ENCODE measurements at places on chromosomes 11 and 22.

DNA sequence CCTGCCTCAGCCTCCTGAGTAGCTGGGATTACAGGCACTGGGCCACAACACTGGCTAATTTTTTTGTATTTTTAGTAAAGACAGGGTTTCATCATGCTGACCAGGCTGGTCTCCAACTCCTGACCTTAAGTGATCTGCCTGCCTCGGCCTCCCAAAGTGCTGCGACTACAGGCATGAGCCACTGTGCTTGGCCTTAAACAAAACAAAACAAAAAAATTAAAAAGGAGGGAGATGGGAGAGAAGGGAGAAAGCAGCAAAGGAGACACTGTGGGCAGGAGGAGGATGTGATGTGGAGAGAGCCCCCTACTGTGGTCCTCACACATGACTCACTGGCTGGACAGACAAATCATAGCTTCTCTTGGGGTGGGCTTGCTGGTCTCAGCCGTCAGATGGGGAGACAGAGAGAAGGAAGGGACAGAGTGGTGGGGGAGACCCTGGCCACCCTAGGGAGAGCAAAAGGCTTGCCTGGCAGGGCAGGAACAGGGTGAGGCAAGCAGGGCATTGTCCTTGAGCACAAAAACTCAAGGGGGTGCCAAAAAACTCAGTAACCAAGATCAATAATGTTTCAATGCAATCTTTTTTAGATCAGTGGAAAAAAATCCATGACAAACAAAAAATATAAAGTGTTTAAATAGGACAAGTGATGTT, 31.6 kb downstream of the TPST2 start:
- DNase-seq = no peak

DNA sequence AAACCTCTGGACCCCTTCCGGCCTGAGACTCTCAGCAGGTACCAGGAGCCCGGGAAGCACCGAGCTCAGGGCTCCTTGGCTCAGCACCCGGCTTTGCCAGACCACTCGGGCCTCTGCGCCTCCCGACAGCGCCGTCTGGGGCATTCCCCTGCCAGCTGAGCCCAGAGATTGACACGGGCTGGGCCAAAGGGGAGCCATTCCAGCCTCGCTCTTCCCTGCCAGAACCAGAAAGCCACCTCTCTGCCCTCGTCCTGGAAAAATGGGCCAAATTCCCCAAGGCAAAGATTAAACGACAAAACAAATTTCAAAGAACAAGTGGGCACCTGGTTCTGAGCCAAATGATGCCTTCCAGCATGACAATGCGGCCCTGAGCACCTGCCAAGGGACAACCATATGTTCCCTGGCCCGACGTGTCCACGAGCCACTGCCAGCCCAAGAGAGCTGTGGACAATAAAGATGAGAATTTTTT, 59.3 kb downstream of the CELSR1 start:
- no peak for DNase-seq

- DNase-seq = no peak
These were observed 59.2 kb upstream of the USP47 start for GRCh38 chr11:11782532-11783110.

DNA sequence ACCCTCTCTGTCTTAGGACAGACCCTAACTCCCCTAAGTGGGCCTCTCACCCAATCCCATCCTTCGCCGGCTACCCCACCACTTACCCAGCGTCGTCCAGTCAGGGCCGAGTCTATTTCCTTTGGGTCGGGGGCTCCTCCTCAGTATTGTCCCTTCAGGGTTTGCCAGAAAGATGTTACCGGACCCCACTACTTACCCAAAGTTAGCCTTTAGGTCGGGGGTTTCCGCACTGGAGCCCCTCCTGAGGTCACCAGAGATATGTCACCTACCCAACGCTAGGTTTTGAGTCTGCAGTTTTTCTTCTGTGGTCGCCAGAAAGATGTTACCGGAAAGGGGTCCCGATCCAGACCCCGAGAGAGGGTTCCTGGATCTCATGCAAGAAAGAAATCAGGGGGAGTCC, 17.9 kb upstream of the B4GALNT4 start:
- DNase-seq = no peak

DNA sequence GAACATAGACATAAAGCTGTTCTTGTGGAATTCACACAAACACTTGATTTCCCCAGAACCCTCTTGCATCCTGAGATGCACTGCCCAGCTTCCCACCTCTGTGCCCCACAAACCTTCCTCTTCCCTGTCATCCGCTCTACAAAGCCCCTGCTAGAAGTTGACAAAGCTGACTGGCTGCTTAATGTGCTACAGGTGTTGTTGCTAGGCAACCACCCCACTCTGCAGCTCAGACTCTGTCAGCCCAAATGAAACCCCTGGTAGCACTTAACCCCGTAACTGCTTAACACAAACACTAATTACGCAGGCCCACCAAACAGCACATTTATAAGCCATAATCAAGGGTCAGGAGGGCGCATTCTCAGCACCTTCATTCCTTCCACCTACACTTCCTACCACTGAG, 172.0 kb upstream of the CADM1 start:
- no peak for DNase-seq

DNA sequence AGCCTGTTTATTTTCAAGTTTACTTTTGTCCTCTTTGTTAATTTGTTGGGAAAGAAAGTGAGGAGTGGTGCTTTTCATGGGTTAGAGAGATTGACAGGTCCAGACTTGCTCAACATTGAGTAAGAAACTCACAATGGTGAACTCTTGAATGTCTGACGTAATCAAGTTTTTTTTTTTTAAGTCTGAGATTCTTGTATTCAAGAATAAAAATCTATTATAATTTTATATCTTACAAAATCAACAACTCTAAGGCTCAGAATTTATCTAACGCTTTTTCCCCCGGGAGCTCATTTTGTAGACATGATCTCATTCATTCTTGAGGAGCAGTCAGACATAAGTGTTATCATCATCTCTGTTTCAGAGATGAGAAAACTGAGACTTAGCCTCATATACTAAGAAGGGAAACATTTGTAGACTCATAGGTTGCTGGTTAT, 39.1 kb upstream of the SPTBN2 start:
- no peak for DNase-seq

- no peak for DNase-seq
These were observed 205.2 kb downstream of the BRD1 start for GRCh38 chr22:49622241-49623105.

GRCh38 chr11:101741061-101741460, 157.3 kb upstream of the TRPC6 start:
- DNase-seq = no peak

DNA sequence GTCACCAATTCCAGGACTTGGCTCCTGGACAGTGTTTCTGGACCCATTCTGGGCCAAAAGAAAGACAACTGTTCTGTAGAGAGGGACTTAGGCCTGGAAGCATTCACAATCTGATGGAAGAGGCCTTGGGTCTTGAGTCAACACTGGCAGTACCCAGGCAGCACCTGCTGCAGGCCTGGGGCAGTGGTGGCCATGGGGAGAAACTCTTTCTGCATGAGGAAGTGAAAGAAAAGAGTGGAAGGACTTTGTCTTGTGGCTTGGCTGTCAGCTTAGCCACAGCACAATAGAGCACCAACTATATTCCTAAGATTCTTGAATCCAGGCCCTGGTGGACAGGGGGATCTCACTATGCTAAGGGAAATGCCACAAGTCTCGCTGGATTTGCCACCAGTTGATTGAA, 70.6 kb downstream of the CTSC start:
- DNase-seq = no peak

- DNase-seq = no peak
These were observed 77.4 kb upstream of the SHANK2 start for GRCh38 chr11:71329786-71330185.

- DNase-seq = no peak
These were observed 6.0 kb downstream of the NXPE1 start for GRCh38 chr11:114553642-114554041.

GRCh38 chr11:34407121-34407813, 31.5 kb upstream of the CAT start:
- no peak for DNase-seq

GRCh38 chr11:83855237-83855636, 569.1 kb upstream of the CCDC90B start:
- no peak for DNase-seq

DNA sequence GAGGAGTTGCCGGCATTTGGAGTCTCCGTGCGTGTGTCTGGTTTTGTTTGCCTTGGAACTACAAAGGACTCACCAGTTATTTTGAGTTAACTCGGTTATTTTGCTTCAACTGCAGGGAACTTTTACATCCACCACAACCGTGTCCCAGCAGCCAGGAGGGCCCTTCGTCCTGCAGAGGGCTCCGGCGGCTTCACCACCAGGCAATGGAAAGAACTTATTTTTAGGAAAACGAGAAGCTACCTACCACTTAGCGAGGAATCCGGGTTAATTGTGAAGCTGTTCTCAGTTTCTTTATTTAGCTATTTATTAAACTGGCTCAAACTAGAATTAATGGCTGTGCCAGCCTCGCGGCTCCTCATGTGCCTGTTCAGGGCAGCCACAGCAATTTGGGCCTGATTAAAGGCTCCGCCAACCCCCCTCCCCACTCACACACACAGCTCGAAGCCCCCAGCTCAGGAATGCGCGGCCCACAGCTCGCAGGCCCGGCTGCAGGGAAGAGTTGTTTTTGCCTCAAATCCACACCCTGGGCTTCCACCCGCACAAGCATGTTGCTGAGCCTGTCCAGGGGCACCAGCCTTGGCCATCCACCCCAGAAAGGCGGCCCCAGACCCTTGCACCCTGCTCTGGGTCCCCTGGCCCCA, 55.9 kb upstream of the FGF3 start:
- DNase-seq = no peak

DNA sequence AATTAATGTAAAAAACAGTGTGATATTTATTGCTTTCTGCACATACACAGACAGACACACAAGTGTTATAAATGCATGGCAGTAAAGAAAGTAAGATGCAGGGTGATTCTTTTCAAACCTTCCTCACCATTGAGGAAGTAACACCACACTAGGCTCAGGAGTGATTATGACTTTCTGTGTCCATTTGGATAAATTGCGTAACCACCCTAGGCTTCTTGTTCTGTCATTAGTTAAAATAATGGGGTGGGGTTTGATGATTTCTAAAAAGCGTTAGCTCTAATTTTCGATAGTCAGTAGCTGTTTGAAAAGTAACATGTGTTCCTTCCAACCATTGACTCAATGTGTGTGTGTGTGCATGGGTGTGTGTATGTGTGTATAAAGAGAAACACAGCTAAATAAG, 1080.2 kb downstream of the NTM start:
- DNase-seq = no peak

DNA sequence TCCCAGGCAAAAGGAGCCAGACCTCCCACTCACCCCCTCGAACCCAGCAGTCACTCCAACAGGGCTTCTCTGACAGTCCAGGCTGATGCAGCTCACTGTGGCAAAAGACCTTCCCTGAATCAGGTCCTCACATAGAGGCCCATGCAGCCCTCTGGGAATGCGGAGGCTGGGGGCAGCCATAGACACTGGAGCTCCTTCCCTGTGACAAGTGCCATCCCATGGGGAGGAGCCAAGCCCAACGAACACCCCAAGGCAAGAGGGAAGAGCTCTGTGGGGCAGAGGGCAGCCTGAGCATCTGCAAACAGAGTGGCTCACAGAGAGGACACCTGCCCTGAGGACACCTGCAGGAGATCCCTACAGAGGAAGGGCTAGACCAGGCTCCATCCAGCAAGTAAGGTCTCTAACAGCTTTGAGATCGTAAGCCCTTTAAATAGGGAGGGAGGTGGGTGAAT, at the start of gene LINC01488:
TSS of gene LINC01488 (plus strand) at position 271 of the 452 bp plus-strand sequence.
- DNase-seq = no peak

- DNase-seq = no peak
These were observed 208.5 kb upstream of the GRIA4 start for GRCh38 chr11:105401269-105401809.
